ENCODE measurements at places on chromosomes 5 and 9.

DNA sequence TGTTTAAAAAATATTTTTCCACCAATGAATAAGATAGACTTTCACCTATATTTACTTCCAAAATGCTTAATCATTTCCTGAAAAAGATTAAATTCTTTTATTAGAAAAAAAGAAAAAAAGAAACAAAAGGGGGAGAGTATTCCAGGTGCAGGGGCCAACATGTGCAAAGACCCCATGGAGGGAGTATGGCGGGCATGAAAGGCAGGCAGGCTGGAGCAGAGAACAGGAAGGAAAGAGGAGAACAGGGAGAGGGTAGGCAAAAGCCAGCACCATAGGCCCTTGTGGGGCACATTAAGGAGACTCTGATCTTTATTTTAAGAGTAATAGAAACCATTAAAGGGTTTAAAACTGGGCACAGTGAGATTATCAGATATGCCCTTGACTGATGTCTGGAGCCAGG, 16.5 kb upstream of the SAP30L start:
- DNase-seq = no peak

DNA sequence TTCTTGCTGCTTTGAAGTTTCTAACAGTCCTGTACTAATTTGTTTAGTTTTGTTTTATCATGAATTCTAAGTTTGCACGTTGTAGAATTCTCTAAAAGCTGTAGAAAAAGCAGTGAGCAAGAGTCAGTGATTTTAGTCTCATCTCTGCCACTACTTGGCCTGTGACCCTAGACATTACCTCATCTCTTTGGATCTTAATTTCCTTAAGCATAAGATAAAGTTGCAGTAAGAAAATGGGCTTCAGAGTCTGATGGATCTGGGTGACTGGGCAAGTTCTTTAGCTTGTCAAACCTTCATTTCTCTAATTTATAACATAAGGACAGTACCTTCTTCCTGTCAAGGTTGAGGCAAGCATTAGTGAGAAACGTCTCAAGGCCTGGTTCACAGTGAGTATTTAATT, 247.9 kb downstream of the DMRT2 start:
- DNase-seq = no peak

GRCh38 chr9:86679909-86680308, 267.4 kb downstream of the GAS1 start:
- DNase-seq = no peak

GRCh38 chr5:169970911-169971765, 9.2 kb downstream of the INSYN2B start:
- no peak for DNase-seq

DNA sequence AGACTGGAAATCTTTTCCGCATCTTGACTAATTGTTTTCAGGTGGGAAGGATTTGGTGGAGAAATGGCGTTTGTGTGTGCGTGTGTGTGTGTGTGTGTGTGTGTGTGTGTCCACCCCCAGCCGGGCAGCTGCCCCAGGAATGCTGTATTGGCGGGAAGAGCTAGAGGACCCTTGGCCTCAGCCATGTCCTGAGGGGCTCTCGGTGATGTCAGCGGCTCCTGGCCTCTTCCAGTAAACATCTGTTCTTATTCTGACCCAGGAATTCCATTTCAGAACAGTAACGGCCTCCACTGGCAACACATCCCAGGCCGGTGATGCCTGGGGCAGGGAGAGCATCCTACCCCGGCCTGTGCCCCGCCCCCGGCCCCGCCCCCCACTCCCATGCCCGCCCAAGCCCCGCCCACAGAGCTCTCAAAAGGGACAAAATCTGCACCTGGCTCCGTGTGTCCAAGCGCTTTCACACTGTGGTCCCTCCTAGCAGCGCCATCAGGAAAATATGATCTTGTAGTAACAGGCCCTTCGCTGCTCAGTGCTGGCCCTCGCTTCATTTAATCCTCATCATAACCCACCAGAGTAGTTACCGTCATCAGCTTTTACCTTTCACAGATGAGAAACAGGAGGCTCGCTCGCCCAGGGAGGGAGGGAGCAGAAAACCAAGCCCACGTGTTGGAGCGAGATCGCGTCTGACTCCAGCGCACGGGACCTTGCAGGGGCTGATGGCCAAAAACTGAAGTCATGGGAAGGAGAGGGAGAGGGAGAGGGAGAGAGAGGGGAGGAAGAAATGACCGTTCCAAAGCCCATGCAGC, 18.9 kb downstream of the ADAMTS2 start:
- peak; percentile 94 for DNase-seq

- DNase-seq = no peak
Observed at GRCh38 chr5:50547303-50547702, 106.2 kb upstream of the EMB start.

GRCh38 chr9:92183449-92183848, 68.2 kb upstream of the SPTLC1 start:
- DNase-seq = no peak

DNA sequence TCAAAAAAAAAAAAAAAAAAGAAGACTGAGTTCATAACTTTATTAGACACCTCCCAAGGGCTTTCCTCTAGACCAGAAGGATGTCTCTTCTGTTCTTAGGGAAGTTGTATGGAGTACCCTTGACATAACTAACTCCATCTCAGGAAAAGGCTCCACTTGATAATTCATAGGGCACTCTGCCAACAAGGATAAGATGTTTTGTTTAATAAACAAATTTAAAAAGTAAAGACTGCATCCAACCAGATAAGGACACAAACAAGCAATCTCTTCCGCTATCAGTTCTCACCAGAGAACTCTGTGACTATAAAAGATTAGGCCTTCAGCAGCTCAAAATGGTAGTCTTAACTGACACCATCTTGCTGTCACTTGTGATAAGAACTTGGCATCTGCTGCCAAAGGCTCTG, 65.8 kb downstream of the SFXN1 start:
- no peak for DNase-seq

DNA sequence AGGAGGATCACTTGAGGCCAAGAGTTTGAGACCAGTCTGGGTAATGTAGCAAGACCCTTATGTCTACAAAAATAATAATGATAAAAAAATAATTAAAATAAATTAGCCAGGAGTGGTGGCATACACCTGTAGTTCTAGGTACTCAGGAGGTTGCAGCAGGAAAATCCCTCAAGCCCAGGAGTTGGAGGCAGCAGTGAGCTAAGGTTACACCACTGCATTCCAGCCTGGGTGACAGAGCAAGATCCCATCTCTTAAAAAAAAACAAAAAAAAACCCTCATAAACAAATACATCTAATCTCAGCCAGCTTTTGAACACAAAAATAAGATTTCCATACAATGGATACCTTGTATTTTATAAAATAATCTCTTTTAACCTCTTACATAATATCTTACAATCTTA, 363.3 kb upstream of the KLF4 start:
- DNase-seq = no peak

Data from iPS-NIHi11 (cell line).